Cerebellum (tissue), 4 donors: ENCODE measurements at places on chromosomes 5 and 9. TPM values are rescaled to one million over a fixed set of nuclear protein-coding genes. Genes with fewer than 3 reads are reported as not detected.

Gene PCA3
- total RNA-seq, result 1.2 TPM

Gene LCN9
- not detected for total RNA-seq

Gene F2RL2
- total RNA-seq, result 0.27 TPM

Gene PCDHGB3
- total RNA-seq, result 21.2 TPM

Gene CCL21
- not detected for total RNA-seq

Gene SNX18
- total RNA-seq, result 22.5 TPM

Gene DMRT3
- total RNA-seq, result not detected

Gene PTGES
- 1.5 TPM for total RNA-seq

Gene PCDHAC2
- total RNA-seq, result 34.8 TPM

Gene AGXT2
- not detected for total RNA-seq

Gene WDR38
- total RNA-seq, result 0.27 TPM

Gene EPB41L4B
- 14.1 TPM for total RNA-seq

Gene NOL6
- 12.2 TPM for total RNA-seq

Gene TMC1
- total RNA-seq, result 0.45 TPM

Gene GGTA1
- 1.5 TPM for total RNA-seq

Gene SLC6A3
- total RNA-seq, result 0.18 TPM

Gene MCTP1
- total RNA-seq, result 49.6 TPM

Gene GRPEL2
- total RNA-seq, result 29.2 TPM

Gene ENC1
- 410 TPM for total RNA-seq

Gene PCDHGA7
- 20.0 TPM for total RNA-seq

Gene HACD4
- total RNA-seq, result 1.5 TPM
